ENCODE measurements at places on chromosomes 11 and 22. TPM values are rescaled to one million over a fixed set of nuclear protein-coding genes. Genes with fewer than 3 reads are reported as not detected.
A peak's percentile ranks its signal among the peaks of the same experiment; 100 is the strongest.

The BIRC3 gene
- total RNA-seq: 0.60 TPM

The ZNF214 gene
- total RNA-seq: 1.7 TPM

GRCh38 chr22:41933411-41934177, 7.0 kb upstream of the TNFRSF13C start:
- DNase-seq: no peak

- no peak for DNase-seq
Observed at GRCh38 chr11:12003336-12003735, 5.1 kb downstream of the DKK3 start.

GRCh38 chr11:1472180-1473005, 14.2 kb downstream of the MOB2 start:
- no peak for DNase-seq

The CYP2R1 gene
- 11.6 TPM for total RNA-seq

The HOATZ gene
- total RNA-seq: not detected

DNA sequence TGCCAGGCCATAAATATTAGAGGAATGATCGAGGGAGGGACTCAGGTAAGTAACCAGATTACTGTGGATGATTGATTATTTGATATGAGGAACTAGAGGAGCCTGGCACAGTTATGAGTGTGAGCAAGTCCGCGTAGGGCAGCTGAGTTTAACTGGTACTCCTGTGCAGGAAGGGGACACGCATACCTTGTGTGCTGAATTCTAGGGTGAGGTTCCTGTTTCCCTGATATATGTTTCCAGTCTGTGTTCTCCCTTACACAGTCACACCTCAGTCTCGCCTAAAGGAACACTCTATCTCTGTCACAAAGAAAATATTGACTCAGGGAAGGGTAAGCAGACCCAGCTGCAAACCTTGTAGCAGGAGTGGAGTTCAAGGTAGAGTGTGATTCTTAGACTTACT, 17.4 kb downstream of the SGSM3 start:
- DNase-seq: no peak

The OR2AG1 gene
- not detected for total RNA-seq

DNA sequence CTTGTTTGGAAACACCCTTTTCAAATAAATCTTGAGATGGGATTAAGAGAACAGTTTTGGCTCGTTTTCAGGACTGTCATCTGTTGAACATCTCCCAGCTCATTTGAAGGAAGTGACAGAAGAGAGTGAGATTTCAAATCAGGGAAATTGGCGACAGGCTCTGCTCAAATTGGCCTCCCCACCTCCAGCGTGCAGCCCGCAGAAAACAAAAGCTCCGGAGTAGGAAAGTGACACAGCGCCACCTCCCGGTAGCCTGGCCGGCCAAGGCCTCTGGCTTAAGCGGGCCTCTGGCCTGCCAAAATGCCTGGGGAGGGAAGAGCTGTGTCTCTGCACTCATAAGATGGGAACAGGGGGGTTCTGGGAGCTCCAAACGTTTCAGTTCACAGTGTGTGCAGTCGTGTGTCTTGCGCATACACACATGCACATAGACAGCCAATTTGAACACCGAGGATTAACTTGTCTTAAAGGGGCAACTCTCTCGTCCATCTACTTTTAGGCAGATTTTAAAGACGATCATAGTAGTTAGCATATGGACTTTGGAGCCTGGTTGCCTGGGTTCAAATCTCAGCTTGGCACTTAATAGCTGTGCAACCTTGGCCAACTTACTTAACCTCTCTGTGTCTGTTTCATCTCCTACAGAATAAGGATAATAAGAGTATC, 132.7 kb upstream of the RCN1 start:
- DNase-seq: peak; percentile 44

- no peak for DNase-seq
Observed at GRCh38 chr11:113506461-113506860, 31.3 kb upstream of the DRD2 start.

The TEX54 gene
- total RNA-seq: not detected

DNA sequence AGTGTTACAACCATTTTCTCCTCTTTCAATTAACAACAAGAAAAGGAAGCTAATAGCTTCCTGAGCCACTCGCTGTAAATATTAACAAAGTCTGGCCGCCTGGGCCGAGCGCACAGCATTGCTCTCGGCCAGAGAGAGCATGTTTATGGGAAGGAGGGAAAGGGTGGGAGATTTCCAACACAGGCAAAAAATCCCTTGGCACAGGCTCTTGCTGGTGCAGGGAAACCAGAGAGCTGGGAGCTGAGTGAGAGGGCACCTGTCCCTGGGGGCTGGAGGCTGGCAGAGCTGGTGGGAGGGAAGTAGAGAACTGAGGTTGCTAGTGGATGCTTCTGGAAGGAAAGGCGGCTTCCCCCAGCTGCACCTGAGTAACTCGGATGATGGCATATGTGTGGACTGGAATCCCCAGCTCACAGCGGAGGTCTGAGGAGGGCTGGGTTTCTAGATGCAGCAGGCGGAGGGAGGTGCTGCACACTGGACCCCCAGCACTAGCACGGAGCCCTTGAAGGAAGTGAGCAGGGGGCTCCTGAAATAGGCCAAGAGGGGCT, 59.6 kb downstream of the FLRT1 start:
- no peak for DNase-seq

The GRK3 gene
- total RNA-seq: 4.4 TPM

The BLID gene
- total RNA-seq: 3.5 TPM

DNA sequence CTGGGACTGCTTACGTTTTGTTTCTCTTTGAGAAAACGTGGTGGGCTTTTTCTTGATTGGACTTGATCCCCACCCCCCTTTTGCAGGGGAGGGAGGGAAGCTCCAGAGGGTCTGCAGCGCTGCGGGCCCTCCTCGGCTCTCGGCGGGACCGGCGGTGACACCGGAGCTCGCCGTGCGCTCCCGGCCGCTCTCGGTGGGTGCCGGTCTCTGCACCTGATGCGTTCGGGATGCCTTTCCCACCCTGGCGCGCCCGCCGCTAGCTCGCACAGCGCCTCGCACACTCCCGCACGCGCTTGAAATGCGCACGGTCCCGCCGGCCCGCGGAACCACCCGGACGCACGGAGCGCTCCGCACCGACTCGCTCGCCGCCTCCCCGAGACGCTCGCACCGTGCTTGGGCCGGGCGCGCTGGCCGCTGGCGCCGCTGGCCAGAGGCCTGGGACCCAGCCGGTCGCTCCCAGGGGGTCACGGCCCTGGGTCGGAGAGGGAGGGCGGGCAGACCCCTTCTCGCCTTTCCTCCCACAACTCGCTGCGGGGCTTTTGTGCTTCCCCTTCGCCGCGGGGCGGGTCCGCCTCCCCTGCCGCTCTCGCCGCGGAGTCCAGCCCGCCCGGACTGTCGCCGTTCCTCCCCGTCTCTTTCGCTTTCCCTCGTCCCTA, 1.0 kb downstream of the ZBTB16 start:
- DNase-seq: peak; percentile 58

- DNase-seq: no peak
Observed at GRCh38 chr11:124919898-124920297, 848 bp downstream of the HEPN1 start.

GRCh38 chr22:32482708-32483107, 8.1 kb downstream of the FBXO7 start:
- no peak for DNase-seq

DNA sequence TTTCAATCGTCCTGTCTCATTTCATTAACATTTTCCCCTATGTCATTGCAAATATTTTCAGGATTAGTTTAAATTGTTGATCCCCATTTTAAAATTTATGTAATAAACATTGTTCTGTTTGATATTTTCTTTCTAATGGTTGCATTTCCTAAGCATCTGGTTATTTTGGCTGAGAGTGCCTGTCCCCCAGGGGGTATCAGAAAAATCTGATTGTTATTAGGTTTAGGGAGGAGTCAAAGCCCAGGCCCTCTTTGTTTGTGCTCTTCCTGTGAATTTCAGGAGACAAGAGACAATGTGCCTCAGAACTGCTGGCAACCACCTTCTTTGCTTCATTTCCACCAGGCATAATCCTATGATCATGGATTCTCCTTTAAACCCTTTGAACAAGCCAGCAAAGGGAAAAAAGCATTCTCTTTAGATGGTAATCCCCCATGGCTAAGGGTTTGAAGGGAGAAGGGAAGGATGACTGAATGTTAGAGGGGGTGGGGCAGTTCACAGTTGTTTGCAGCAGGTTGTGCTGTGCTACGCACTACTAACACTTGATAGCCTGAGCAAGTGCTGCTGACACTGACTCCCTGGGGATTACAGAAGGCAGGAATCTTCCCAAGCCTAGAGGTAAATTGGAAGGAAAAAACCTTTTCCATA, 462.4 kb upstream of the LRRC4C start:
- no peak for DNase-seq

The CRYBA4 gene
- not detected for total RNA-seq

DNA sequence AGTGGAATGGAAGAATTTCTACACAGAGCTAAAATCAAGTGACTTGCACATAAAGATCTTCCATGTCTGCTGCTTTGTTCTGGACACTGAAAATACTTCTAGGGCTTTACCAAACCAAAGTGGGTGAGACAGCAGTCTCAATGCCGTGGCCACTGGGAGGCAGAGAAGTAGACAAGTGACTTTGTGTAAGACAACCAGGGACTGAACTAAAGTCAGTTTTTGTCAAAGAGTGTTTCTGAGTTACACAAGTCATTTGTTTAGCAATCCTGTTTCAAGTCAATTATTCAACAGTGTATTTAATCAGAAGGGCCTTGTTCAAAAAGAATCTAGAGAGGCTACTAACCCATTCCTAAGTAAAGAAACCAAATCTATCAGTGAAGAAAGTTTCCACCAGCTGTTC, 46.6 kb downstream of the TCP11L1 start:
- DNase-seq: no peak

- DNase-seq: peak; percentile 34
Observed at GRCh38 chr11:131691181-131692041, 321.0 kb downstream of the NTM start.

GRCh38 chr11:125514336-125515101, 18.5 kb upstream of the FEZ1 start:
- DNase-seq: no peak

- DNase-seq: no peak
Observed at GRCh38 chr11:69594481-69594880, 46.5 kb upstream of the CCND1 start.

GRCh38 chr22:30159561-30160353, 79.5 kb downstream of the HORMAD2 start:
- DNase-seq: peak; percentile 3

The ZNF280B gene
- total RNA-seq: 3.1 TPM

The C11orf87 gene
- not detected for total RNA-seq

The SCUBE2 gene
- 1.6 TPM for total RNA-seq

DNA sequence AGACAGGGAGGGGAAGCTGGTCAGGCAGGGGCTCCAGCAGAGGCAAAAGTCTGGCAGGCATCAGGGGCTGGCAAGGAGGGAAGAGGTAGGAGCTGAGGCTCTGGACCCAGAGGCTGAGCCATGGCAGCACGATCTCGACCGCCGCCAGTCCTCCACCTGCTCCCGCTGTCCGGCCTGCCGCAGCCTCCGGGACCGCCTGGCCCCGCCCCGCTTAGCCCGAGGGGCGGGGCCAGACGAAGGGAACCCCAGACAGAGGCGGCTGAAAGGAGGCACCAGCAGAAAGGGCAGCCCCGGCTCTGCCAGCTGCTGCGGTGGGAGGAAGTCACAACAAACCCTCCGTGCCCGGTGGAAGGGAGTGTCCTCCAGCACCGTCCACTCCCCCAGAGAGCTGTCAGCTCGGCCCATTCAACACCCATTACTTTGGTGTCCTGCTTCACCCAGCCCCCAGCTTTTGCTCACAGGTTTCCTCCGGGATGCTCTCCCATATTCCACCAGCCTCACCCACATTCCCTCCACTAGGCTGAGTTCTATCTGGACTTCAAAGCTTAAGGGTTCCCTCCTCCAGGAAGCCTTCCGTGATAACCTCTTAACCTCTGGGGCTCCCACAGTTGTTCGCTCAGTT, at the start of gene MFNG:
MFNG (minus strand) TSS at position 161 of the 622 bp plus-strand sequence. CDS start 207 bp downstream, outside the sequence.
- peak; percentile 80 for DNase-seq

- DNase-seq: no peak
Observed at GRCh38 chr11:1412377-1413095, 22.8 kb downstream of the BRSK2 start.

The PTPRCAP gene
- total RNA-seq: not detected
